ENCODE measurements at places on chromosomes 2 and 18.

- DNase-seq = no peak
These were observed 137.1 kb upstream of the TACR1 start for GRCh38 chr2:75336451-75336850.

- no peak for DNase-seq
These were observed 1.9 kb downstream of the CNGA3 start for GRCh38 chr2:98348066-98348561.

- no peak for DNase-seq
These were observed 148.3 kb upstream of the KLHL14 start for GRCh38 chr18:32920796-32921787.

- no peak for DNase-seq
These were observed 50.6 kb downstream of the MSH6 start for GRCh38 chr2:47833516-47833968.

DNA sequence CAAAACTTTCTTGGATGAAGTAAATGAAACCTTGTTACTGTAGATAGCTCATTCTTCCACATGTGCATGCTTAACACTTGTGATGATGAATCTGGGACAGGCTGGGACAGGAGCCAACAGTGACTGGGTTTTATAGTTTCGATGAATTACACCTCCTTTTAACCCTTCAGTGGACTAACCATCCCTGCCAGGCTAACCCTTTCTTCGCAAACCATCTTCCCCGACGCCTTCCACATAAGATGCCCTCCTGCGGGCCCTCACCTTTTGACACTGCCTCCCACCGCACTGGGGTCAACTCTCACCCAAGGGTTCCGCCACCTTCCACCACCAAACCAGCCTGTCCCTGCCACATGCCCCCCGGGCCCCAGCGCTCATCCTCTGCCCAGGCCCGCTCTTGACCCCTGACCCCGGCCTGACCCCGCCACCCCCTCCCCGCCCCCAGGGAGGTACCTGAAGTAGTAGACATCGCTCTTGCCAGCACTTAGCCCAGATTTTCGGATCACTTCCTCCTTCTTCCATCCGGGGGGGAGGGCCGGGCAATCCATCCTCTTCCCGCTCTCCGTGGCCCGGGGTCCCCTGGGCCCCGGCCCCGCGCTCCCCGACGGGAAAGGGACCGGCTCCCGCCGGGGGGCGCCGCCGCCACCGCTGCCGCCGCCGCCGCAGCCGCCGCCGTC, 764 bp downstream of the MBD2 start:
- DNase-seq = peak; percentile 47

GRCh38 chr2:183665425-183665824, 541.2 kb downstream of the NUP35 start:
- no peak for DNase-seq

DNA sequence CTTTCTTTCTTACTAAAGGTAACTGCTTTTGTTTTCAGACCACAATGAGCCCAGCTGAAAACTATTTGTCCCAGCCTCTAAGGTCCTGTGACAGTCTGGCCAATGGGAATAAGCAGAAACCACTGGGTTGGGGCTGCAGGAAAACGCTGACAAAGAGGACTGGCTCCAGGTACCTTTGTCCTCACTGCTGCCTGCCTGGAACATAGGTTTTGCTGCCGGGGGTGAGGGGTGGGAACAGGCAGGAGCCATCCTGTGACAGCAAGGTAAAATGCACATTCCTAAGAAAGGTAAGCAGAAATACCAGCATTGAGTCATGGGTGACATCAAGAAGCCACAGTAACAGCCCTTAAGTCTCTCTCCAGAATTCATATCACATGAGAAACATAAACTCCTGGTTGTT, 21.6 kb downstream of the PTPN2 start:
- no peak for DNase-seq

- no peak for DNase-seq
These were observed 3.0 kb downstream of the WDR75 start for GRCh38 chr2:189444322-189444721.

GRCh38 chr2:120673571-120674061, 62.1 kb upstream of the GLI2 start:
- no peak for DNase-seq

GRCh38 chr2:177394594-177394973, 2.0 kb downstream of the AGPS start:
- no peak for DNase-seq

DNA sequence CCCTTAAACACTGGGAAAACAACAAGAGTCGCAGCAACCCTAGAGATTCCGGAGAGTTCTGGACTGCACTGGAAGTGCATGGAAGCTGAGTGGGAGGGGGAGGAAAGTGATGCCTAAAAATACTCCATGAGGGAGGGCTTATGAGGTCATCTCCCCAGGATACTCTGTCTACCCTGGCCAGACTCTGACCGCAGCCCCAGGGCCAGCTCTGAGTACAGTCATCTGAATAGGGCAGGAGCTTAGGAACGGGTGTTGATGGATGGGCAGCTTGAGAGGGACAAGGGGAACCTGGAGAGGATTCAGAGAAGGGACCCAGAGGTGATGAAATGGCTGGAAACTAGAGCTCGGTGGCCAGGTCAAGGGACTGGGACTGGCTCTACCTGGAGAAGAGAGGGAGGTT, 79.3 kb upstream of the IGFBP5 start:
- DNase-seq = no peak

DNA sequence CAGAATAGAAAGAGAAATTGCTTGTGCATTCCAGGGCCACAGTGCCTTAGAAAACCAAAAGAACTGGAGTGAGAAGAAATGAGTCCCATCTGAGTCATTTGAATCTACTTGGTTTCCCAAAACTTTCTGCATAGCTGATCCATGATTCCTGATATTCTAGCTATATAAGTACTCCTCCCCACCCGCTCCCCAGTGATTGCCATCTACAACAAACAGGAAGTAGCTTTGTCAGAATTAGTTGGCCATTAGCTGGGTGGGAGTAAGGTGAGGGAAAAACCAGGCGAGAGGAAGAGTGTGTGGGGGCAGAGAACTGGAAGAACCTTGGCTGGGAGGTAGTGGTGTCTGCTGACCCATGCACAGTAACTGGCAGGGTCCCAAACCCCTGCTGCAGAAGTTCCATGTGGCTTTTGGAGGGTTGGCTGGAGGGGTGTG, 122.1 kb downstream of the ACAA2 start:
- DNase-seq = no peak

- DNase-seq = no peak
These were observed 317.8 kb upstream of the ZNF521 start for GRCh38 chr18:25669741-25670140.

DNA sequence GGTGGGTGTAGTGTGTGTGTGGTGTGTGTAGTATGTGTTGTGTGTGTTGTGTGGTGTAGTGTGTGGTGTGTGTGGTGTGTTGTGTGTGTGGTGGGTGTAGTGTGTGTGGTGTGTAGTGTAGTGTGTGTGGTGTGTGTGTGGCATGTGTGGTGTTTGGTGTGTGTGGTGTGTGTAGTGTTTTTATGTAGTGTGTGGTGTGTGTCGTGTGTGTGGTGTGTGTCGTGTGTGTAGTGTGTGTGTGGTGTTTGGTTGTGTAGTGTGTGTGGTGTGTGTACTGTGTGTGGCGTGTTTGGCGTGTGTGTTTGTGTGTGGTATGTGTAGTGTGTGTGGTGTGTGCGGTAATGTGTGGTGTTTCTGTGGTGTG, 4.7 kb upstream of the RTP5 start:
- no peak for DNase-seq

DNA sequence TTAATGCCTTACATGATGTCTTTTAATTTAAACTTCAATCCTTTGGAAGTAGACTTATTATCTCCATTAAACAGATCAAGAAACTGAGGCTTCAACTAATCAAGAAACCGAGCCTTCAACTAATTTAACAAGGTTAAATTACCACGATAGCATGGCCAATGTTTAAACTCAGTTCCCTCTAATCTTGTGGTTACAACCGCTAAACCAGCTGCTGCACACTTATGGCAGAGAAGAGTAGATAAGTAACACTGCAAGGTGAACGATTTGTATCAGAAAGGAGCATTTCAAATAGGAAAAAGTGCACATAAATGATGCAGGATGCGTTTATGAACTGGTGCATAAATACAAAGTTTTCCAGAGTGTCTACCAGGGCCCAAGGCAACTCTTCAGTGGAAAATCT, 144.6 kb upstream of the CAVIN2 start:
- DNase-seq = no peak

DNA sequence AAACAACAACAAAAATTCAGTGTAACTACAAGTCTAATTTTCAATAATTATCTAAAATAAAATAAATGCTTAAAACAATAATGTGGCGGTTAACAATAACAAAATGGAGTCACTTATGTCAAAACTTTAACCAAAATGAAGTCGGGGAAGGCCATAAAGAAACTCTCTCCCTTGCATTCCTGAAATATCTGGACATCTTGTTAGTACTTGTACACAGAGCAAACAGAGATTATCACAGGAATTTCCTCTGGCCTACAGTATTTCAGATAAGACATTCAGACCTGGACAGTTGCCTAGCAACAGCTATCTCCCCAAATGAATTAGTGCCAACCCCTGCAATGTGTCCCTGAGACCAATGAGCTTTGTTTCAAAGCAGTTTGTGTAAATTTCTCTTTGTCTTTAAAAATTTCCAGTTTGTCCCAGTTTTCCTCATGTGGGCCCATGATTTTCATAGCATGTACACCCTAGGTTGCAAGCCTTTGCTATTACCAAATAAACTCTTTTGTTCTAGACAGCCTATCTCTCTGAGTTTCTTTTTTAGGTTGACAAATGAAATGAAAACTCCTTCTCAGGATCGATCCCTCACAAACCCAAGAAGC, 68.6 kb downstream of the EXOC6B start:
- DNase-seq = no peak

DNA sequence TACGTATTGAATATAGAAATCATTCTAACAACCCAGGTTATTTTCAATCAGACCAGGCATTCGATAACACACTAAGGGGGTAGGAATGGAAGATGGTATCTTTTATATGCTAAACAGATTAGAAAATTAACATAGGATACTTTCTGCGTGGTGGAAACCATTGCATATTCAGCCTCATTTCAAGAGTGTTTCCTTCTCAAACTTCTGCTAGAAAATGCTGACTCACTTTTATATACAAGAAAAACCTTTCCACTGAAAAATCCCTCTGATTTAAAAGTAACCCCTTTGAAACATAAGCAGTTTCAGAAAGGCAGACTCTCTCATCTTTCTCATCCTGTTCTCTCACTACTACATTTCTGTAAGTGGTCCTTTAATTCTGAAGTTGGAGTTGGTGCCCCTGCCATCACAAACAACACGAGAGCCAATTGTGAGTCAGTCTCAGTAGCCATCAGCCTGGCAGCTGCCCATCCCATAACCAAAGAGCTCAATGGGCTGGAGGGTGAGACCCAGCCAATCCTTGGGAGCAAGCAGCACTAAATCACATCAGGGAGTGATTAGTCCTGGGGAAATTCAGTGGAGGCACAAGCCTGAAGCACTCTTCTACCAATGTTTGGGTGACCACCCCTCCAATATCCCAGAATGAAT, 343.1 kb downstream of the CELF4 start:
- DNase-seq = no peak

DNA sequence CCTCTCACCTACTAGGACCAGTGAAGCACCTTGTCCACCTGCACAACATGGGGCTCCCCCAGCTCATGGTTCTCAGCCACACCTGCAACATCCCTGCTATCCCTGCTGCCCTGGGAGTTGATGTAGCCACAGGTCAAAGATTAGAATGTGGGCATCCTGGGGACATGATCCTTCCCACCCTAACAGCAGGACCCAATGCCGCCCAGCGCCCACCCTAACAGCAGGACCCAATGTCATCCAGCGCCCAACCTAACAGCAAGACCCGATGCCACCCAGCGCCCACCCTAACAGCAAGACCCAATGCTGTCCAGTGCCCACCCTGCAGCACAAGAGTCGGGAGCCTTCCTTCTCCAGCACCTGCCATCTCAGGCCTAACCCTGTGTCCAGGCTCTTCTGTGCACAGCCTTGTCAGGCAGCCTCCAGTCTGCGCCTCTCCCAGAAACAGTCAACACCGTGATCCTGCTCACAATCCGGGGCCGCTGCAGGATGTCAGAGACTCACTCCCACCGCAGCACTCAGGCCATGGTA, 237.3 kb upstream of the SALL3 start:
- no peak for DNase-seq

DNA sequence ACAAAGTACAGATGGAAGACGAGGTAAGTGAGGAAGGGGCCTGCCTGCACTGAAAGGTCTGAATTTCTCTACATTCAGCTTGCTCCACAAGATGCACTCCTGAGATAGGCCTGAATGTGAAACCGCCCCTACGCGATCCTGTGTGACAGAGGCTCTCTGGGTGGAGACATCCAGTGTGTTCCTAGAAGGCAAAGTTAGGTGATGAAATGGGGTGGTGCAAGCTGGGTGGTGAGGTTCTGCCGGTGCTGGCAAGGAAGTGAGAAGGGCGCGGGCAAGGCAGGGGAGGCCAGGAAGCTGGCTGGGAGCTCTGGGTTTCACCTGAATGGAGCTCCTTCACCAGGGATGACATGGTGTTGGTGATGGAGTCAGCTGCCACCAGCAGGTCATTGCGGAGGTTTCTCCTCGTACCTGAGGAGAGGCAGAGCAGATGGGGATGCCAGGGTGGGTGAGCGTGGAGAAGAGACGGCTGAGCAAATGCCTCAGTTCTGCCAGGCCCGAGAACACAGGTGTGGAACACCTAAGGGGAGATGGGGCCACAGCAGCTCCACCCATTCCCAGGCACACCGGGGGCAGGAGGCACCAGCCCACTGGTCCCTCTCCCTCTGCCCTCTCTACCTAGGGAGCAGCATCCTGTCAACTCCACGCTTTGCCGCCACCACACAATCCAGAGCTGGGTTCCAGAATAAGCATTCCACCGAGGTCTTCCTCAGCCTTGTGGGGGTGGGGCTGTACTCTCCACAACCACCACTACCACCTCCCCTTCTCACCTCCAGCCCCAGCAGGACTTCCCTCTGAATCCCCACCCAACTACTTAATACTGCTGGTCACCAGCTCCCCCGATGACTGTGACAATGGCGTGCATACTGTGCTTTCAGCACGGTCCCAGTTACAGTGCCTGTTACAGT, 45.5 kb upstream of the DNMT3A start:
- DNase-seq = no peak

DNA sequence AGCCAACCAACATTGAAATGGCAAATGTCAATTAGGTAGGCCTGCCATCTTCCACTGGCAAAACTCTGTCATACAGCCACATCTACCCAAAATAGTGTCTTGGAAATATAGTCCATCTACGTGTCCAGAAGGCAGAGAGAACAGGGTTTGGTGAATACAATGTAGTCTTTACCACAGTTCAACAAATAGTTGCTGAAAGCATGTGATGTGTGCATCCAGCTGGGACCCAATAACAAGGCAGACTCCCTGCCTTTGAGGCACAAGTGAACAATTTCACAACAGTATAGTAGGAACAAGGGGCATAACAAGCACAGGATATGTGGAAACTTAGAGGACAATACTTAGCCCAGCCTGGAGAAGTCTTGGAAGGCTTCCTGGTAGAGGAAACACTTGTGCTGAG, 72.6 kb downstream of the EVA1A start:
- no peak for DNase-seq

DNA sequence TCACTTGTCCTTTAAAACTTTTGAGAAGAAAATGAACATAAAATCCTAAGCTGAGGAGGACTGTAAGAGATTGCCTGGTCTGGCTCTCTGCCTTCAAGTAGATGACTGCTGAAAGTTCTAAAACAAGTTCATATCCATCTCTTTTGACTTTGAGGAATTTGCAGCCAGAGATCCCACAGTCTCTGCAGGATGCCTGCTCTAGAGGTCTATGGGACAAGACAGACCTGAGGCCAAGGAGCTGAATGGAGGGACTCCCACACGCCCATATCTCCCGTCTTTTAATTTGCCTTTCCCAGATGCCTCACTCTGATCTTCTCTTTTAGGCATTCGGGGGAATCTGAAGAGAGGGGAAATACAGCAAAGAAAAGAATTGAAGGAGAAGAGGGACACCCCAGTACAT, 255.9 kb upstream of the RASGRP3 start:
- DNase-seq = no peak

- DNase-seq = no peak
These were observed 52.5 kb downstream of the TIMM21 start for GRCh38 chr18:74200780-74201179.
